ENCODE measurements at places on chromosomes 1 and 21.
A peak's percentile ranks its signal among the peaks of the same experiment; 100 is the strongest.

GRCh38 chr1:57450981-57451380 is 27.1 kb upstream of the DAB1 start:
- H3K27ac ChIP-seq = no peak overlapping the region
- no peaks in the 10 kb centered on the region for H3K4me1 ChIP-seq
- no peaks in the 10 kb centered on the region for H3K27me3 ChIP-seq
- no peak for DNase-seq

DNA sequence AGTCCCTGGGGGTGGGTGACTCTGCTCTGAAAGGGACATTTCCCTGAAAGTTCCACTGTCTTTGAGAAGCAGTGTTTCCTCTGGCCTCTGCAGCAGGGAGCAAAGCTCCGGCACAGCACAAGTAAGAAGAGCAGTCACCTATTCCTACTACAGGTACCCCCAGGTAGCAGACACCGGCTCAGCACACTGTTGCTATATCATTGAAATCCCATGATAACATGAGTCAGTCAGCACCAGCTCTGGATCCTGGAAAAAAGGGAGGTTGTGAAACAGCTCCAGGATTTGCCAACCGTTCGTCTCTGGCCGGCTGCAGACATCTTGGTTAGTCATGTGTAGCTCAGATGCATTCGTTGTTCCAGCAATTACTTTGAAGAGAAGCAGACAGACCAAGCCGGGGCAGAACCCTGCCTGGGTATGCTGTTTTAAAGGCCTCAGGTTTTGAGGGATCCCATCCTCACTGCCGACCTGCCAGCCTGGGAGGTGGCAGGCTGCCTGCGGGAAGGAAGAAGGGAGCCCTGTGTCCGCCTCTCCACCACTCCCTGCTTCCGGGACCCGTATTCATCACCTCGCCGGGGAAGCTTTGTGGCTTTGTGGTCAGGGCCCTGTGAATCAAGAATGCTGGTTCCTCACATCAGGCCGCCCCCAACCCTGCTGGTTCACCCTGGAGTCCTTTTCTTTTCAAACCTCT is 139.2 kb downstream of the CLIC6 start:
- peak overlapping the region; percentile 58 for H3K4me3 ChIP-seq
- DNase-seq = peak; percentile 76

DNA sequence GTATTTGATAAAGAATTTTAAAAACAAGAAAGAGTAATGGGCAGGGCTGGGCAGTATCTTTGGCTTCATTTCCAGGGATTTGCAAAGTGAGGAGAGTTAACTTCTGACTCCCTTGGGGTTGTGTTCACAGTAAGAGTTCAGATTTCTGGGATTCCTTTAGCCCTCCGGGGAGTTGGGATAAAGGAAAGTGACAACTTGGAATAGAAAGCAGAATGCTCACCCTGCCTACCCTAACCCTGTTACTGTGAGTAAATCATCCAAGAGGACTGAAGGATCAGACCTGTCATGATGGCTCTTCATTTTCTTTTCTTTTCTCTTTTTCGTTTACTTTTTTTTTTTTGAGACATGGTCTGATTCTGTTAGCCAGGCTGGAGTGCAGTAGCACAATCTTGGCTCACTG is 76.1 kb downstream of the CACHD1 start:
- H3K36me3 ChIP-seq = no peaks in the 10 kb centered on the region
- H3K4me1 ChIP-seq = peaks cover 41% of the 10 kb centered on the region
- no peak overlapping the region for H3K4me3 ChIP-seq
- H3K27me3 ChIP-seq = peaks cover 16% of the 10 kb centered on the region
- H3K27ac ChIP-seq = no peak overlapping the region

DNA sequence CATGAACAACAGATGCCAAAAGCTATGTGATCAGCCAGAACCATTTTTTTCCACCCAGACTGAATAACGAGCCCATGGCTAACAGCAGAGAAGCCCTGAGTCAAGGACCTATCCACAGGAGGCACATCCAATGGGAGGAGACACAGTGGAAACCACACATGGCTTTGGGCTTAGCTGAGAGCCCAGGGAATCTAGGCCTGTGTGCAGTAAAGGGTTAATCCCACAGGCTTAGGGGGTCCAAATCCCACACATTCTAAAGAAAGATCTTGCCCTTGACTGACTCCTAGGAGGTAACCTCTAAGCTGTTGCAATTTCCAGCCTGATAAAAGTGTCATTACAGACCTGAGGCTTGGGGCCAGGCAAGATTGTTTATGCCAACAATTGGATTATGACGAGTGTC is 194.5 kb downstream of the DSCAM start:
- H3K4me3 ChIP-seq = no peak overlapping the region
- no peaks in the 10 kb centered on the region for H3K27me3 ChIP-seq
- H3K4me1 ChIP-seq = no peaks in the 10 kb centered on the region

GRCh38 chr1:59308839-59309238 is 11.9 kb downstream of the FGGY start:
- peaks cover 36% of the 10 kb centered on the region for H3K36me3 ChIP-seq
- DNase-seq = no peak
- no peak overlapping the region for H3K4me3 ChIP-seq
- peaks cover 13% of the 10 kb centered on the region for H3K4me1 ChIP-seq

DNA sequence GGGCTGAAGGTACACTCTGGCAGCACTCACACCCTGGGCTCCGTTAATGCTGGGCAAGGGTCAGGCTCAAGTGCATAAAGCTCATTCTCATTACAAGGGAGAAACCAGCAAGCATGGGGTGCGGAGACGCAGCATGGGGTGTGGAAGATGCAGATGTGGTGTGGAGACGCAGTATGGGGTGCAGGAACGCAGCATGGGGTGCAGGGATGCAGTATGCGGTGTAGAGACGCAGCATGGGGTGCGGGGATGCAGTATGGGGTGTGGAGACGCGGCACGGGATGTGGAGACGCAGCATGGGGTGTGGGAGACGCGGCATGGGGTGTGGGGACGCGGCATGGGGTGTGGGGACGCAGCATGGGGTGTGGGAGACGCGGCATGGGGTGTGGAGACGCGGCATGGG is 390.7 kb downstream of the NPHP4 start:
- H3K27me3 ChIP-seq = peaks cover 2% of the 10 kb centered on the region
- no peaks in the 10 kb centered on the region for H3K36me3 ChIP-seq
- no peak for DNase-seq
- H3K4me3 ChIP-seq = no peak overlapping the region

- no peak for DNase-seq
- H3K27ac ChIP-seq = no peak overlapping the region
- no peaks in the 10 kb centered on the region for H3K36me3 ChIP-seq
- no peak overlapping the region for H3K4me3 ChIP-seq
- no peaks in the 10 kb centered on the region for H3K27me3 ChIP-seq
These were observed 11.8 kb upstream of the ZNF670 start for GRCh38 chr1:247090455-247090854.

GRCh38 chr1:157956732-157957131 is 36.7 kb upstream of the KIRREL1 start:
- peaks cover 27% of the 10 kb centered on the region for H3K27me3 ChIP-seq
- no peak for DNase-seq
- H3K36me3 ChIP-seq = no peaks in the 10 kb centered on the region

DNA sequence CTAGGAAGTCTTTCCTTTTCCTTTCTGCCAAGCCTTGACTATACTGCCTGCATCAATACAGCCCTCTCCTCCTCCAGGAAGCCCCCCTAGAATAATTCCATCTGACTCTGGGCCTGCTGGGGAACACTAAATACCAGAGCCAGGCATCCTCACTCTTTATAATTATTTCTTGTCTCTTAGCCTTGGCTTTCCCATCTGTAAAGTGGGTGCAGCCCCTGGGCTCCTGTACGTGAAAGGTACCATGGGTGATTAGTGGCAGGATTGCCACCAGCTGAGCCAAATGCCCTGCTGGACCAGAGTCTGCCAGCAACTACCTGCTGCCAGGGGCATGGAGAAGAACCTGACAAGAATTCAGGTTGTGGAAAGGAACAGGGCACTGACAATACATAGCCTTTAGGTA is 58.7 kb downstream of the LGR6 start:
- peaks cover 6% of the 10 kb centered on the region for H3K4me1 ChIP-seq
- no peak overlapping the region for H3K4me3 ChIP-seq
- DNase-seq = no peak
- no peaks in the 10 kb centered on the region for H3K36me3 ChIP-seq

GRCh38 chr1:197284966-197285365 is 16.9 kb downstream of the CRB1 start:
- DNase-seq = no peak
- H3K4me1 ChIP-seq = peaks cover 1% of the 10 kb centered on the region
- H3K36me3 ChIP-seq = no peaks in the 10 kb centered on the region
- no peak overlapping the region for H3K27ac ChIP-seq
- peaks cover 10% of the 10 kb centered on the region for H3K27me3 ChIP-seq
- no peak overlapping the region for H3K4me3 ChIP-seq

DNA sequence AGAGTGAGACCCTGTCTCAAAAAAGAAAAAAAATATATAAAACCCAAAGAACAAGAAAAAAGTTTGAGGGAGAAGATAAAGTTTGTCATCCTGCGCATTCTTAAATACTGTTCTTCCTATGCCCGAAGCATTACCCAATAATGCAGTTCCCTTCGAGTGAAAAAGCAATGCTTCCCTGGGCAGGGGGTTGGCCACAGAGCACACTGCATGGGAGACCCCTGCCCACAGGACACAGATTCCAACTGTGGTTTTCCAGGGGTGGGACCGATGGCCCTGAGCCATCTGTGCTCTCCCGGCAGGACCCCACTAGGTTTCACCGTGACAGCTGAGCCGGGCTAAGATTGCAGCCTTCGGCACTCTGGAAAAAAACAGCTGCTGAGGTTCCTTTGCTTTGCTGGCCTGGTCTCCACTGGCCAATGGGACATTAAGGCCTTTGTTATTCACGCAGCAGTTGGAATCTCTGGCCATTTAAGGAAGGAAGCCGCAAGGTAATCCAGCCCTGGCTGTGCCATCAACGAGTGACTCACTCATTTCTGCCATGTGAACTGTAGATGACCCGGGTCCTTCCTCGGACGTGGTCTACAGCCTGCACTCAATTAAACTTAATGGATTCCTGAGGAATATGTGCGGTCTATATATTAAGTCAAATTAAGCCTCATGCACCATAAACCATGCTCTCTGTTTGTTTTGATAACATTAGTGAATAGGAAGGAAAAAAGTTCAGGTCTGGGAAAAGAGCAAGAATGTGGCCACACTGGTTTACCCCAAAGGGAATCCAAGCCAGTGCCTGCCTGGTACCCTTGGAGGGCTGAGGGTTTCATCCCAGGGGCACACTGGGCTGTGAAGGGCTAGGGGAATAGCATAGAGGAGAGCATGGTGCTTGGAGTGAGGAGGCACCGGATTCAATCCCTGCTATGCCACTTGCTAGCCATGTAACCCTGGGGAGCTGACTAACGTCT is 163.2 kb downstream of the ZBTB18 start:
- H3K36me3 ChIP-seq = no peaks in the 10 kb centered on the region
- H3K4me1 ChIP-seq = no peaks in the 10 kb centered on the region
- no peak overlapping the region for H3K27ac ChIP-seq
- H3K27me3 ChIP-seq = no peaks in the 10 kb centered on the region
- DNase-seq = no peak

DNA sequence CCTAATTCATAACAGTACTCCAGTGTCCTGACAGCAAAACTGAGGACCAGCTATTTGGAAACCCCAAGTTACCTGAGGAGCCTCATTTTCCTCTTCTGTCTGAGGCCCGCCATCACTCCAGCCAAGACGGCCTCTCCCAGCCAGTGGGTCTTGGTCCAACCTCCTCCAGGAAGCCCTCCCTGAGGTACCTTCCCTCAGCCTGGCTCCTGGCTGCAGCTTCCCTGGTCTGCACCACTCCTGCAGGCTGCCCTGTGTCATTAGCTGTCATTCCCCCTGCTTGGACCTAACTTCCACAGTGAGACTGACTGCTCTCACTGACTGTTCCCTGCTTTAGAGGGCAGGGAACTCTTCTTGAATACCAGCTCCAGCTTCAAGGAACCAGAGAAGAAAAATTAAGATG is 33.0 kb downstream of the BCAR3 start:
- DNase-seq = no peak
- no peaks in the 10 kb centered on the region for H3K27me3 ChIP-seq
- peaks cover 11% of the 10 kb centered on the region for H3K4me1 ChIP-seq
- H3K4me3 ChIP-seq = no peak overlapping the region

GRCh38 chr1:23576338-23577055 is 17.2 kb upstream of the ID3 start:
- DNase-seq = no peak
- H3K36me3 ChIP-seq = no peaks in the 10 kb centered on the region
- peaks cover 1% of the 10 kb centered on the region for H3K27me3 ChIP-seq
- peaks cover 23% of the 10 kb centered on the region for H3K4me1 ChIP-seq

GRCh38 chr1:51326839-51327238 is 3.5 kb downstream of the TTC39A start:
- H3K36me3 ChIP-seq = no peaks in the 10 kb centered on the region
- H3K27me3 ChIP-seq = peaks cover 41% of the 10 kb centered on the region
- peaks cover 7% of the 10 kb centered on the region for H3K4me1 ChIP-seq
- H3K4me3 ChIP-seq = no peak overlapping the region
- no peak overlapping the region for H3K27ac ChIP-seq

GRCh38 chr1:200180821-200181220 is 153.3 kb downstream of the NR5A2 start:
- no peaks in the 10 kb centered on the region for H3K36me3 ChIP-seq
- H3K27ac ChIP-seq = no peak overlapping the region
- no peaks in the 10 kb centered on the region for H3K4me1 ChIP-seq
- DNase-seq = no peak
- peaks cover 19% of the 10 kb centered on the region for H3K27me3 ChIP-seq

GRCh38 chr1:104212239-104212638 is 462.5 kb downstream of the AMY1C start:
- no peak for DNase-seq
- H3K27ac ChIP-seq = no peak overlapping the region
- no peaks in the 10 kb centered on the region for H3K27me3 ChIP-seq

DNA sequence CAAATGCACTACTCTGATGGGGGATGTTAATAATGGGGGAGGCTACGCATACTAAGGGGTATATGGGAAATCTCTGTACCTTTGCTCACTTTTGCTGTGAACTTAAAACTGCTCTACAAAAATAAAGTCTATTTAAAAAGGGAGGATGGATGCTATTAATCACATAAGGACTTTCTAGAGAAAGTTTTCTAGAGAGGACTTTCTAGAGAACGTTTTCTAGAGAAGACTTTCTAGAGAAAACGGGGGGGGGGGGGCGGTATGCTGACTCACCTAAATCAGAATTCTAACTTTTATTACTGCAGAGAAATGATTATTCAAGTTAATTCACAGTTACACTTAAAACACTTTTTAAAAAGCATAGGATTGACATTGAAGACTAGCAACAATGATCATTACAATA is 76.2 kb downstream of the USP1 start:
- no peak overlapping the region for H3K4me3 ChIP-seq
- no peaks in the 10 kb centered on the region for H3K27me3 ChIP-seq
- no peak for DNase-seq
- no peaks in the 10 kb centered on the region for H3K4me1 ChIP-seq
- no peaks in the 10 kb centered on the region for H3K36me3 ChIP-seq
- H3K27ac ChIP-seq = no peak overlapping the region

Measured in T-helper 2 cell treated with Interferon-gamma antibody and Interleukin-4, amounts not matched to agents 5 μg/mL and 100 μg/mL, for 36 hours (primary cell).